ENCODE measurements at places on chromosomes 4 and X. TPM values are rescaled to one million over a fixed set of nuclear protein-coding genes. Genes with fewer than 3 reads are reported as not detected.
A peak's percentile ranks its signal among the peaks of the same experiment; 100 is the strongest.

CFAP47 gene
- total RNA-seq = 0.34 TPM

GRCh38 chrX:111511477-111511876, at the start of gene SERTM2:
Gene SERTM2, plus strand, starts transcription at chrX:111511645. Its CDS starts 7,213 bp downstream, at chrX:111518858.
- no peaks in the 10 kb centered on the region for H3K36me3 ChIP-seq
- peak within 1 kb of the TSS; percentile 44 for H3K4me3 ChIP-seq
- H3K4me1 ChIP-seq = peaks cover 41% of the 10 kb centered on the region
- no peaks in the 10 kb centered on the region for H3K27me3 ChIP-seq
- no peak for DNase-seq
- peak within 1 kb of the TSS; percentile 44 for H3K27ac ChIP-seq

TGIF2LX gene
- not detected for total RNA-seq

ARX gene
- total RNA-seq = not detected

GRCh38 chrX:96689991-96690390, 5.3 kb downstream of the DIAPH2 start:
- H3K27ac ChIP-seq = no peak overlapping the region
- DNase-seq = no peak
- no peak overlapping the region for H3K4me3 ChIP-seq
- no peaks in the 10 kb centered on the region for H3K27me3 ChIP-seq

REST gene
- 86.8 TPM for total RNA-seq

GRCh38 chr4:167100120-167100519, 134.2 kb downstream of the SPOCK3 start:
- H3K4me1 ChIP-seq = peaks cover 6% of the 10 kb centered on the region
- no peak overlapping the region for H3K27ac ChIP-seq
- no peak for DNase-seq
- H3K27me3 ChIP-seq = peaks cover 2% of the 10 kb centered on the region
- H3K4me3 ChIP-seq = no peak overlapping the region

GRCh38 chrX:45628041-45628440, 427.4 kb upstream of the DIPK2B start:
- DNase-seq = no peak
- H3K4me1 ChIP-seq = peaks cover 4% of the 10 kb centered on the region
- H3K27ac ChIP-seq = no peak overlapping the region
- H3K4me3 ChIP-seq = no peak overlapping the region

SLC2A9 gene
- 4.8 TPM for total RNA-seq

GRCh38 chrX:105882581-105883275, 60.4 kb downstream of the NRK start:
- peak overlapping the region; percentile 87 for H3K27ac ChIP-seq
- no peak overlapping the region for H3K4me3 ChIP-seq
- no peaks in the 10 kb centered on the region for H3K27me3 ChIP-seq

DNA sequence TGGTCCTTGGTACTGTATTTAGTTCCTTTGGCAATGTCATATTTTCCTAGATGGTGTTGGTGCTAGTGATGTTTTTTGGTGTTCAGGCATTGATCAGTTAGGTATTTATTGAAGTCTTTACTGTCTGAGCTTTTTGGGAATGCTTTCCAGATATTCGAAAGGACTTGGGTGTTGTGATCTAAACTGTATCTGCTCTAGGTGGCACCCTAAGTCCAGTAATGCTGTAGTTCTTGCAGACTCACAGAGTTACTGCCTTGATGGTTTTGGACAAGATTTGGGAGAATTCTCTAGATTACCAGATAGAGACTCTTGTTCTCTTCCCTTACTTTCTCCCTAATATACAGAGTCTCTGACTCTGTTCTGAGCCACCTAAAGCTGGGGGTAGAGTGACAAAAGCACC, 513.6 kb upstream of the PITX2 start:
- H3K27me3 ChIP-seq = no peaks in the 10 kb centered on the region
- no peak overlapping the region for H3K27ac ChIP-seq
- H3K36me3 ChIP-seq = peaks cover 4% of the 10 kb centered on the region
- H3K4me1 ChIP-seq = no peaks in the 10 kb centered on the region
- H3K4me3 ChIP-seq = no peak overlapping the region
- no peak for DNase-seq

DNA sequence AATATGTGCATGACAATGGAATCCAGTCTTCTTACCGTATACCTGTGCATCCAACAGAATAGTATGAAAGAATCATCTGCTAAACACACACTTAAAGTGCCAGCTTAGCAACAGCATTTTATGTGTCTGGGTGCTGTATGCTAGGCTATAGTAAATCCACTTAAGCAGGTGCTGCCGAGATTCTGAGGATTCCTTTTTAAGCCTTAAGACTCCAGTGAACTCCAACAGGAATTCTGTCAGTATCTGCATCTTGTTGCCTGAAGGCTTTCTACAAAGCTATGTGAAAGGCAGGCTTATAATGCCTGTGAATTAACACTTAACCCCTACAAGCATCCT, 1076.4 kb upstream of the PABPC4L start:
- H3K27ac ChIP-seq = no peak overlapping the region
- no peaks in the 10 kb centered on the region for H3K36me3 ChIP-seq
- no peaks in the 10 kb centered on the region for H3K27me3 ChIP-seq
- H3K4me1 ChIP-seq = peaks cover 30% of the 10 kb centered on the region
- H3K4me3 ChIP-seq = no peak overlapping the region

COX7B2 gene
- total RNA-seq = not detected

EMCN gene
- 4.3 TPM for total RNA-seq

DNA sequence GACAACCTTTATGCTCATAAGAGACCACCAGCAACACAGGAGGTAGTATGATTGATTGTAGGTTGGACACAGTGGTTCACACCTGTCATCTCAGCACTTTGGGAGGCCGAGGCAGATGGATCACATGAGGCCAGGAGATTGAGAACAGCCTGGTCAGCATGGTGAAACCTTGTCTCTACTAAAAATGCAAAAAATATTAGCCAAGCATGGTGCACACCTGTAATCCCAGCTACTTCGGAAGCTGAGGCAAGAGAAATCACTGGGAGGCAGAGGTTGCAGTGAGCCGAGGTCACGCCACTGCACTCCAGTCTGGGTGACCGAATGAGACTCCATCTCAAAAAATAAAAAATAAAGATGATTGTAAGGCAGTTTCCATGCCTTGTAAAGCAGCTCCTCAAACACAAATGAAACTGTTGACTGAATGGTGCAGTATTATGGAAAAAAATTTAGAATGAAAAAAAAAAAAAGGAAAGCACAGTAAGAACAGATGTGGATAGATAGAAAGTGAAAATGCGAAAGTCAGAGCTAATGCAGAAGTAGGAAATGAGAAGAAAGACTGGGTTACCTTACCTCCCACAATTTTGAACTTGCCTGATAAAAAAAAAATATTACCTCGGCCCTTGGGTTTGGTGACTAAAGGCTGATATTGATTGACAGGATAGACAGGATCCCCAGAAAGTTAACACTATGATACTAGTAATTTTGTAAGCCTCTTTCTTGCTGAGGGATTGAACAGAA, 249.2 kb upstream of the TRAM1L1 start:
- peaks cover 6% of the 10 kb centered on the region for H3K4me1 ChIP-seq
- no peaks in the 10 kb centered on the region for H3K27me3 ChIP-seq
- no peak overlapping the region for H3K27ac ChIP-seq
- DNase-seq = no peak
- no peaks in the 10 kb centered on the region for H3K36me3 ChIP-seq

GRCh38 chrX:148681605-148682004, 181.2 kb downstream of the AFF2 start:
- H3K27ac ChIP-seq = no peak overlapping the region
- no peak overlapping the region for H3K4me3 ChIP-seq
- no peaks in the 10 kb centered on the region for H3K27me3 ChIP-seq
- H3K4me1 ChIP-seq = no peaks in the 10 kb centered on the region
- no peak for DNase-seq

MAPK10 gene
- 20.8 TPM for total RNA-seq

DNA sequence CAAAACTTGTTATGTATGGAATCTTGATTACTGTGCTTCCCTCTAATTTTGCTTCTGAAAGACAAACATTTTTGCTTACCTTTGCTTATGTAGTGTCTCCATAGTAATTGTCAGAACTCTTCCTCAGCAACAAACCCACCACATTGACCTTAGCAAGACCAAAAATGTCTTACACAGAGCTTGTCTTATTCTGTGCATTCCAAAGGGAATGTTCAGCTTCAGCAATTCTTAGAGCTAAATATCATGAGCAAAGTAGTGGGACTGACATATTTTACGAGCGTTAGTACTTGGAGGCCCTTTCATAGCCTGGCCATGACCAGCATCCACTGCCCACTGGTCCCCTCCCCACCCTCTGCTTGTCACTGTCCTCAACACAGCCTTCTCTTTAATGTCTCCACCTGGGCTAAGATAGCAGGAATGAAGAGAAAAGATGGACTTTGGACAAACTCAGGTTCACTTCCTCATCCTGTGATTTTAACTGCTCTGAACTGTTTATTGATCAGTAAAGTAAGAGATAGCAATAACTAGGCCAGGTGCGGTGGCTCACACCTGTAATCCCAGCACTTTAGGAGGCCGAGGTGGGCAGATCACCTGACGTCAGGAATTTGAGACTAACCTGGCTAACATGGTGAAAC, 15.5 kb upstream of the SH3D19 start:
- peaks cover under 1% of the 10 kb centered on the region for H3K4me1 ChIP-seq
- DNase-seq = no peak
- no peak overlapping the region for H3K4me3 ChIP-seq
- no peaks in the 10 kb centered on the region for H3K36me3 ChIP-seq

GRCh38 chrX:37454537-37455285, 105.5 kb downstream of the PRRG1 start:
- DNase-seq = no peak
- no peak overlapping the region for H3K27ac ChIP-seq
- H3K4me3 ChIP-seq = no peak overlapping the region
- H3K4me1 ChIP-seq = no peaks in the 10 kb centered on the region
- H3K36me3 ChIP-seq = no peaks in the 10 kb centered on the region

KCNE5 gene
- 2.6 TPM for total RNA-seq

DNA sequence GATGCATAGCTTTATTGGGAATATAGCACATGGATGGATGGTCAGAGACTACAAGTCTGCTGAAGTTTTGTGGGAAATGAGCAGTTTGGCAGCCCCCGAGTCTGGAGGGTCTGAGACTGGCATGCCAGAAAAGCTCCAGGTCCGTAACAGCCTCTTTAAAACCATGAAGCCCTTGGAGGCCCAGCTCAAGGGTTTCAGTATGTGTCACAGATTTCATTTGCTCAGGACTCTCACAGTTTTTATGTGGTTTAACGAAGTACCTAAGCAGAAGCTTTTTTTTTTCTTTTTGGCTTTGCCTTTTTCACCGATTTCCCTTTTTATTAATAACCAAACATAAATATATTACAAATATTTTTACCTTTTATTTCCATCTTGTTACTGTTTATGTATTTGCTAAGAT, 30.6 kb upstream of the TMEM184C start:
- peaks cover 21% of the 10 kb centered on the region for H3K36me3 ChIP-seq
- DNase-seq = no peak
- H3K4me3 ChIP-seq = no peak overlapping the region
- no peak overlapping the region for H3K27ac ChIP-seq
- no peaks in the 10 kb centered on the region for H3K27me3 ChIP-seq
- H3K4me1 ChIP-seq = peaks cover 54% of the 10 kb centered on the region

ARSJ gene
- total RNA-seq = 3.1 TPM

DMRTC1 gene
- total RNA-seq = 0.88 TPM

- peaks cover 3% of the 10 kb centered on the region for H3K36me3 ChIP-seq
- H3K27ac ChIP-seq = peak overlapping the region; percentile 69
- H3K4me3 ChIP-seq = no peak overlapping the region
- H3K4me1 ChIP-seq = peaks cover 8% of the 10 kb centered on the region
- no peaks in the 10 kb centered on the region for H3K27me3 ChIP-seq
- DNase-seq = no peak
These were observed 230.1 kb downstream of the SHROOM3 start for GRCh38 chr4:76665153-76665552.

GPR119 gene
- not detected for total RNA-seq

DNA sequence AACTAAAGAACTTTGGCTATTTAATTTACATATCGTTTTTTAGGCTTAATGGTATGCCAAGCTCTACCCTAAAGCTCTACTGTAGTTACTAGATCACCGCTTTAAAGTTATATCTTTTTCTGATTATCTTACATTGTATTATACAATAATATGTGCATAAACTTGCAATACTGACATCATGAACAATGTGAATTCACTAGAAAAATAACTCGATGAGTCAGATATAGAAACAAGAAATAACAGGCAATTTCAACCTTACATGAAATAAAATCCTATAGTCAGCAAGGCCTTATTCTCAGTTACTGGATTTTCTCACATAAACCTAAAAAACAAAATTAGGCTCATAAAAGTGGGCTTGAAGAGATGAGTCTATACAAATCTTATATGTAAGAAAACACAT, 32.5 kb downstream of the PDGFC start:
- H3K27me3 ChIP-seq = no peaks in the 10 kb centered on the region
- DNase-seq = no peak
- H3K36me3 ChIP-seq = peaks cover 11% of the 10 kb centered on the region
- peaks cover 32% of the 10 kb centered on the region for H3K4me1 ChIP-seq
- no peak overlapping the region for H3K27ac ChIP-seq

COX18 gene
- total RNA-seq = 17.8 TPM

PABPC5 gene
- 7.4 TPM for total RNA-seq

EGF gene
- total RNA-seq = 1.0 TPM

DNA sequence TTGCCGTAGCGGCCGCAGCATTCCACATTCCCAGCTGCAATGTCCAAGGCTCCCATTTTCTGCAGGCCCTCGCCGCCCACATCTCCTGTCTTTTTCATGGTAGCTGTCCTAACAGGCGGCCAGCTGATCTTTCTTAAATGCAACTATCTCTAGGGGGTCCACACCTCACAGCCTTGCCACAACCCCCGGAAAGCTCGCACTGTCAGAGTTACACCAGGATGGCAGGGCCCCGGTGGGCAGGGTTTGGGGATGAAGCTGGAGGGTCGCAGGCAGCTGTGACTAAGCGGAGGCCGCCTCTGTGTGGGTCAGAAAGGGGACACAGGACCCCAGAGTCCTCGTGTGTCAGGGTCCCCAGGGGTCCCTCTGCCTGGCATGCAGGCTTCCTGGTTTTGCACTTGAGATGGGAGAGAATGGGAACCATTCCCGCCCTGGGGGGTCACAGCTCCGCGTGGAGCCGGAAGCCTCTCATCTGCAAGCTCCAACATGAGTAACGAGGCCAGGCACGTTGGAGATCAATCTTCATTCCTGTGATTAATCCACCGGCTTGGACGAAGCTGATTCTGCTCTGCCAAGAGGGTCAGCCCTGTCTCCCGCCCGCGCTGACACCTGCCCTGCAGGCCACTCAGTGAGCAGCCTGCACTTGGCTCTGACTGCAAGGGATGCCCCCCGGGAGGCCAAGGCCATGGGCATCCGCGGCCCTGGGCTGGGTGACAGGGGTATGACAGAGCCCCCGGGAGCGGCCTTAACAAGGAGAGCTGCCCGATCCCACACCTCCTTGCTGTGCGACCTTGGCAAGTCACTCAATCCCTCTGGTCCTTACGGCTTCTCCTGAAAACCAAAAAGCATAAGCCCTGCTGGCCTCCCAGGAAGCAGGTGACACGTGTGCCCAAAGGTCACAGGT, 97.9 kb downstream of the ADRA2C start:
- H3K27ac ChIP-seq = no peak overlapping the region
- H3K27me3 ChIP-seq = peaks cover 39% of the 10 kb centered on the region
- H3K4me3 ChIP-seq = no peak overlapping the region
- no peaks in the 10 kb centered on the region for H3K4me1 ChIP-seq

GRCh38 chr4:76585897-76586360, 150.9 kb downstream of the SHROOM3 start:
- peak; percentile 52 for DNase-seq
- H3K4me3 ChIP-seq = peak overlapping the region; percentile 78
- no peaks in the 10 kb centered on the region for H3K27me3 ChIP-seq
- no peaks in the 10 kb centered on the region for H3K36me3 ChIP-seq
